ENCODE measurements at places on chromosomes 1 and 21. TPM values are rescaled to one million over a fixed set of nuclear protein-coding genes. Genes with fewer than 3 reads are reported as not detected.

Gene BRINP3
- total RNA-seq = not detected

GRCh38 chr1:110344152-110344551 is 5.0 kb downstream of the RBM15 start:
- no peak for DNase-seq

DNA sequence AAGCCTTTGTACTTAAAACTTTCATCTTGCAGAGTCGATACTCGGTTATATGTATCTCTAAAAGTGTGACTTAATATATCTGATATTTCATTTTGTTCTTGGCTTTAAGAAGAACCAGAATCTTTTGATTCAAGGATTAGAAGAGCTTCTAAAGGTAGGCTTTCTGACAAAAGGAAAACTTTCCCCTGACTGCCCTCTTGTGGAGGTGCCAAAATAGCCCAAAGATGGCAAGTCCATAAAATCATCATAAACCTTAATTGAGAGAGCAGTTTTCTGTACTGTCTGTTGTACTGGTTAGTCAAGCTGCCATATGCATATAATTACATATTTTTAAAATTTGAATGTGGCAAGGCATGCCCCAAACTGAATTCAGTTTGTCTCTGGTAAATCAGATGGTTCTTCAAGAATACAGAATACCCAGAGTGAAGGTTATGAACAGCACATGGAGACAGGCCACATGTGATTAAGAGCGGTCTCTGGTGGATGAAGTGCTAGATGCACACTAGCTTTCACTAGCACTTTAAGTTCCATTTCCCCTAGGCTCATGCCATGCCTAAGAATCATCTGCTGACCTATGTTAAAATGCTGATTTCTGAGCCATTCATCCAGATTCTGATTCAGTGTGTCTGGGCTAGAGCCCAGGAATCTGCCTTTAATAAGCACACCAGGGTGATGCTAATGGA is 27.7 kb upstream of the ELAVL4 start:
- no peak for DNase-seq

DNA sequence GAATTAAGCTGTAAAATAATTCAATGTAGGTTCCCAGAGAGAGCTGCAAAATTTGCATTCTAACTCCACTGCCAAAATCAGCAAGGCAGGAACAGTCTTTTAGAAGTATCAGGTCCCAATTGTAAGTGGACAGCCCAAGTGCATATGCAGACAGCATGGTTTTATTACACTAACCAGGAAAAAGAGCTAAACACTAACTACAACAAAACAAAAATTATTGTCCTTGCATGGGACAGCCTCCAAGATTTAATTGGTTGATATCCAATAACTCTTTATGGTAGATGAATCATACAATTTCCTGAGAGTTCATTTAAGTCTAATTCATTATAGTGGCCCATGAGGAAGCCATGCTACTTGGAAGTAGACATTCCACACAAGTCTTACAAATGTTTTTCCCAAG is 154.3 kb upstream of the ZNF648 start:
- DNase-seq = peak; percentile 27

- DNase-seq = peak; percentile 10
These were observed 142.6 kb downstream of the ZNF644 start for GRCh38 chr1:90879281-90879680.

DNA sequence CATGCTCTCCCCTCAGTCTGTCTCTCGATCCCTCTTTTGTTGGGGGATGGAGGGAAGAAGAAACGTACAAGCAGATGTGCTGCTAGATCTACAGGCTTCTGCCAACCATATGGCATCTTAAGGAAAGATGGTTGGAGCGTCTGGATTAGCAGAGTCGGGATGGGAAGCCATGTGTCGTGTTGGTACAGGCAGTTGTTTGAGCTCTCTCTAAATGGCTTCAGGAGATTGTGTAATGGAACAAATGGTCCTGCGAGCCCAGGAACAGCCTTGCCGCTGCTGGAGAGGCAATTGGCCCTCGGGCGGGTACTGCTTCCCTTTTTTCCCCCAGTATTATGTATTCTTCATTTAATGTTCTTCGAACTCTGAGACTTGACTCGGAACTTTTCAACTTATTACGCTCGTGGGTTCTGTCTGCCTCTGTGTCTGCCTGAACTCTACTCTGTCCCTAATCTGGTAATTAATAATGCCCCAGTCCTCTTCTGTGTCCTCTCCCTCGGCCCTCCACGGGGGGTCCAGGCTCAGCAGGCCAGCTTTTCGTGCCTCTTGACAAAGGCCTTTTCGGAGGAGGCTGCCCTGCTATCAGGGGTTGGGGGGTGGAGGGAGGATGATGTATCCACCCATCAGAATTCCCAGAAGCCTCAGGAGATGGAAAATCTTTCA is 215.3 kb downstream of the SDCCAG8 start:
- DNase-seq = no peak

GRCh38 chr1:2091611-2092604 is 41.7 kb downstream of the PRKCZ start:
- DNase-seq = no peak

DNA sequence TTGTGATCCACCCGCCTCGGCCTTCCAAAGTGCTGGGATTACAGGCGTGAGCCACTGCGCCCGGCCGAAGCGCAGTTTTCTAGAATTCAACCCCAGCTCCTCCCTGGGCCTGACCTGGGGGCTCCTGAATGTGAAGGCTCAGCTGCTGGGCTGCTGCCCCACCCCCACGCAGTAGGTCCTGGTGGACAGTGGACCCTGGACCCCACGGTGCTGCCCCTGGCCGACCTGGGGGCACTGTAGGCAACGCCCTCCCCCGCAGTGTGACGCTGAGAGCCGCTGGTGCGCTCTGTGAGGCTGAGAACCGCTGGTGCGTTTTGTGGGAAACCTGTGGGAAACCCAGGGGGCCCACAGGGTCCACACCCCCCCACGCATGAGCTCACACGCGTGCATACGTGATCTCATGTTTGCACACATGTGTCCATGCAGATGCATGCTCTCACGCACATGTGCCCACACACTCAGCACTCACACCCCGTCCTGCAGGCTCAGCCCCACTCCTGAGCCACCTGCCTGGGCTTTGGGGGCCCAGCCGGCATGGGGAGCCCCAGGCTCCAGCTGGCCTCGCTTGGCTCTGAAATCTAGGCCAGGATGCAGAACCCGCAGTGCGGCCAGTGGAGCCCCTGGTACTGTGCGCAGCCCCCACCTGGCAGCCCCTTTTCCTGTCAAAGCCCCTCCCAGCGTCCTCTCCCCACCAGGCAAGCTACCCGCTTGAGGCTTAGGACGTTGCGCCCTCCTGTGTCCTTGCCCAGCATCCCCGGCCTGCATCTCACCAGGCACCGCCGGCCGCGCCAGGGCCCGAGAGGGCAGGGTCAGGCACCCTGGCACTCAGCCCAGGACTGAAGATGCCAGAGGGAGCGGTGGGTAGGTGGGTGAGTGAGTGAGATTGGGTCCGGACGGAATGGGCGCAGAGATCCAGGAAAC is 67.7 kb downstream of the COL18A1 start:
- no peak for DNase-seq

DNA sequence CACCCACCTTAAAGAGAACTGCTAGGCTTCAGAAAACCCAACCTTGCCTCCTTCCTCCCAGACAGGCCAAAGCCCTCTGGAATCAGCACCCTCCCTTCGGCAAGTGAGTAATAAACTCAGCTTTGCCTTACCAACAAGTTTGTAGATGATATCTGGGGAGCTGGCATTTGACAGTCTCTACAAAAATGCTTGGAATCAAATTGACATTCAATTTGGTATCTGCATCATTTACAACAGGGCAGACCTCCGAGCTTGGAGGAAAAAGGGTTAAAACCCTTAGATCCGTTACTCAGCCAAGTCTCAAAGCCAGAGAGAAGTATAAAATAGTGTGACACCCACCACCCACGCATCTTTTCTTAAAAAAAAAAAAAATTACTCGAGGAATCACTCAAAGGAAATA is 149.3 kb upstream of the EDN2 start:
- peak; percentile 51 for DNase-seq

Gene GUCA2B
- total RNA-seq = not detected

Gene POU2F1
- 21.7 TPM for total RNA-seq

DNA sequence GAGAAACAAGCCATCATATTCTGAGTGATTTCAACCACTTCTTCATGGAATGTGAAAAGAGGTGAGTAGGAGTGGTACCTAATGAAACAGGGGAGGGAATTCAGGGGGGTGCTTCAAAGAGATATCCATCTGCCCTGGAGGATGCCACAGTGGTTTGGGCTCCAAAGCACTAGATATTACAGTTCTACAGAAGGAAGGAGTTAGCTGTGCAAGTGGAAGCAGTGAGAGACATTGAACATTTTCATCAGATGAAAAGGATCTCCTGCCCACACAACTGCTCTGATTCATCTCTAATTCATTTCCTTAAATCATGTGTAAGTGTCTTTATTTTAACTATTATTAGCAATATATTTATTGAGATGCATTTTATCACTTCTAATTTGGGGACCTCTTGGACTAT is 2.8 kb upstream of the RGS5 start:
- peak; percentile 41 for DNase-seq

Gene MX2
- total RNA-seq = 8.6 TPM

DNA sequence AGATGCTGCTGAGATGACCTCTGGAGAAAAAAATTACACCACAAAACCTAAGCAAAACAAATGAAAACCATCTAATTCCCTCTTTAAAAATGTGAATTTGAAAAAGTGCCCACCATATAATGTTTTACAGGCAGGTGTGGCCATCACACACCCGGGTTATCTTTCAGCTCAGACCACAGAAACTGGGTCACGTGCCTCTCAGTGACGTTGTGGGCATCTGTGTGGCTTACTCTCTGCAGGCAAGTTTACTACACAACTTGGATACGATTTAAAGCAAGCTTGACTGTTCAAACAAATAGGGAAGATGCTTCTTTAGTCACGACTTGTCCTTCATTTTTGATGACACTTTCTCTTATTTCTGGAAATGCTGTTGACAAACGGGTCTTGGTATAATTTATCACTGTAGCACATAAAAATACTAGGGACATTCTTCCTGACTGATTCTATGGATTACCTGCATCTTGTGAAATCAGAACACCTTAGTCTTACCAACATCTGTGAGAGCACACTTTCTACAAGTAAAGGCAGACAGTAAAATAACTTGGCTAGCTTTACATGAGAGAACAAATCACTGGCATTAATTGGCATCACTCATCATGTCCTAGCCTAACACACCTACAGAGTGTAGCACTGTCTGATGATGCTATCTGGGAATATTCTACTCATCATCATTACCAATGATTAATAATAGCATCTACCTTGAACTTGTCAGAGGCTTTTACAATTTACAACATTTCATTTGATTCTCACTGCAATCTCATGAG is 89.3 kb upstream of the EDEM3 start:
- DNase-seq = no peak

Gene FBLIM1
- 179 TPM for total RNA-seq

DNA sequence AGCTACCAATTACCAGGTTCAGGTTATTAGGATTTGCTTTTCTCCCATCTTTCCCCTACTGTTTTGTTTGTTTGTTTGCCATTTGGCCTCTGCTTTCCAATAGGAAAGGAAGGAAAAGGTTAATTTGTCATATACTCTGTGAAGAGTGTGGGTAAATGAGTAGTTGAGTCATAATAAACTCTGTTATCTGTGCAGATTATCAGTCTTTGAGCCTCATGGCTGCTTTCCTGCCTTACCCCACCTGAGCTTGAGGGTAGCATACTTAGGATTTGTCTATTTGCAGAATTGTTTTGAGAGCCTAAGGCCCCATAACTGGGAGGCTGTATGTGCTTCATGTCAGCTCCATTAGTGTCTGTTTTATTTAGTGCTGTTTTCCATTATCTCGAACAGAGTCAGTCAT is 32.9 kb upstream of the SNX27 start:
- no peak for DNase-seq

Gene LAMB3
- 6.1 TPM for total RNA-seq

Gene OPTC
- not detected for total RNA-seq

DNA sequence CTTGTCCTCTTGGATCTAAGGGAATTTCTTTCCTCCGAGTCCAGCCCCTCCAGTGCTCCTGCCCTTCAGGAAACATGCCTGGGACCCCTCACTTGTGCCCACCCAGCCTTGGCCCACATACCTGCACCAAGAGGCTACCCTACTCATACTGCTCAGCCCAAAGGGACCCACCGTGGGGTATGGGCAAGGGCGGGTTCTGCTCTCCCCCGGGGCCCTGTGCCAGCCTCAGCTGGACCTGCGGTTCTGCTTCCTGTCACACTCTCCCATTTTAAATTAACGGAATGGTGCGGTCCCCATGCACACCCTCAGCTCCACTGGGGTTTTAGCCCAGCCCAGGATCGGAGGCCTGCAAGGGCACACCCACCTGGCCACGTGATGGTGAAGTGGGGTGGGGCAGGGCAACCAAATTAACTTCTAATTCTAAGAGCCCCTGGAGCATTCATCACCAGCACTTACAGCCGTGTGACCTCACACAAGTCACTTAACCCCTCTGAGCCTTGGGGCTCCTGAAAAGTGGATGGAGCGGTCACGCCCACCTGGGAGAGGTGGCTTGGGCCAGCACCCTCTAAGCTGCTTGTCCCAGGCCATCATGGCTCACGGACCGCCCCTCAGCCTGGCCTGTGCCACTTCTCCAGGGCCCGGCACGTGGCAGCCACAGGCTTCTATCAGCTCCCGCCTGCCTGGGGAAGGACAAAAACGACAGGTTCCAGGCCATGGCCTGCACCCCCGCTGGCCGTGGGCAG is 28.3 kb downstream of the TP73 start:
- DNase-seq = no peak

DNA sequence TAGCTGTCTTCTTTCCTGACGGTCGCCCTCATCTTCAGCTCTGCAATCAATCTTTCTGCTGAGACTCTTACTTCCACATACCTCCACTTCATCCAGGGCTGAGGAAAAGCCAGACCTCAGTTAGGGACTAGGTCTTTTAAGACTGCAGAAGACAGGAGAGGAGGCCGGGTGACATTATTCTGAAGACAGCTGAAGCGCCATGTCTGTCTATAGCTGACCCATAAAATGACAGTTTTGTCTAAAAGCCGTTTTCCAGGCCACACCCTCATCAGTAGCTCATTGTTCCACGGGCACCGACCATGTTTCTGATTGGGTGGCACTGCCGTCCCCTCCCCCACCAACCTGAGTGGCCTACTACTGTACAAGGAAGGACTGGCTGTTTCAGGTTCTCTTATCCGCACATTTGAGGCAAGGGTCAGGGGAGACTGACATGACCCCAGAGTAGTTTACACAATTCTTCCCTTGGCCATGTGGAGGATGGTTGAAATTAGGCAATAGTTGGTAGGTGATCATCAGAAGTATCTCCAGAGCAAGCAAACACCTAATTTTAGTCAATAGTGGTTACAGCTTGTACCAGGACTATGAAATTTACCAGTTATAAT is at the start of gene ADCY10:
ADCY10 (minus strand) TSS at position 240 of the 602 bp plus-strand sequence. CDS start 8,994 bp downstream, outside the sequence.
- no peak for DNase-seq

DNA sequence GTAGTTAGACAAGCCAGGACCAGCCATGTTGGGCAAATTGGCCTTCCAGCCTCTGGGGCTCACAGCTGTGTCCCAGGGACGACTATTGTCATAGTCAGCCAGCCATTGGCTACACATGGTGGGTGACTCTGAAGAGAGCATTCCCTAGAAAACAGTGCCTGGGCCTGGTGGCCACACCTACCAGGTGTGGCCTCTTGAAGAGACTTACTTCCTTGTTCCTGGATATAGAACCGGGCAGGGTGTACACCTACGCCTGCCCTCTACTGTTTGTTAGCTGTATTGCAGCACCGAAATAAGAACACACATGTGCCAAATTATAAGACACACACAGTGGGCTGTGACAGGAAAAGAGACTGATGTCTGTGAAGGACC is 134.6 kb upstream of the ARHGEF16 start:
- DNase-seq = peak; percentile 25

Gene ZNF496
- 30.5 TPM for total RNA-seq

GRCh38 chr1:231162297-231162969 is 575 bp downstream of the TRIM67 start:
- peak; percentile 29 for DNase-seq

Measured in astrocyte (in vitro differentiated cells and primary cell).